ENCODE measurements at places on chromosomes 3 and 15.

- peak; percentile 9 for DNase-seq
Measured at GRCh38 chr3:188296761-188297612, 143.0 kb downstream of the LPP start.

DNA sequence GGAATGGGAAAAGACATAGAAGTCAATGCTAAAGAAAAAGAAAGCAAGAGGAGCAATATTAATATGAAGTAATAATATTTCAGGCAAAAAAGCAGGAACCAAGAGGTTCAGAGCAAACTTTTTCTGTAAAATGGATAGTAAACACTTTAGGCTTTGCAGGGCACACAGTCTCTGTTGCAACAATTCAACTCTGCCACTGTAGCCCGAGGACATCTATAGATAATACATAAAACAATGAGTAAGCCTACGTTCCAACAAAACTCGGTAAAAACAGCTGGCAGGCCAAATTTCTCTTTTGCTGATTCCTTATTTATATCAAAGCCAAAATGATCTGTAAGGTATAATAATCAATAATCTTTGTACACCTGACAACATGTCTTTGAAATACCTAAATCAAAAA is 56.8 kb downstream of the SMAD6 start:
- DNase-seq = no peak

- DNase-seq = no peak
Measured at GRCh38 chr3:44419923-44420650, 57.4 kb downstream of the ZNF445 start.

GRCh38 chr3:128714887-128715491 is 11.0 kb upstream of the RAB7A start:
- no peak for DNase-seq

DNA sequence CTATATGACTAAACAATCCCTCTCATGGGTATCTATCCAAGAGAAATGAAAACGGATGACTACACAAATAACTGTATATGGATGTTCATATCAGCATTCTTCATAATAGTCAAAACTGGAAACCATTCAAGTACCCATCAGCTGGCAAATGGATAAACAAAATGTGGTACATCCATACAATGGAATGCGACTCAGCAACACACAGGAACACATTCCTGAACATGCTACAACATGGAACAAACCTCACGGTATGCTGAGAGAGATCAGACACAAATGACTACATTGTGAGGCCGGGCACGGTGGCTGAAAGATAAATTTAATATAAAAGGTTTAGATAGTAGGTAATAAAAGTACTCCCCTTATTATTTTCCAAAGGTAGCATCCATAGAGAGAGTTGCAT is 42.6 kb downstream of the CCR4 start:
- no peak for DNase-seq

DNA sequence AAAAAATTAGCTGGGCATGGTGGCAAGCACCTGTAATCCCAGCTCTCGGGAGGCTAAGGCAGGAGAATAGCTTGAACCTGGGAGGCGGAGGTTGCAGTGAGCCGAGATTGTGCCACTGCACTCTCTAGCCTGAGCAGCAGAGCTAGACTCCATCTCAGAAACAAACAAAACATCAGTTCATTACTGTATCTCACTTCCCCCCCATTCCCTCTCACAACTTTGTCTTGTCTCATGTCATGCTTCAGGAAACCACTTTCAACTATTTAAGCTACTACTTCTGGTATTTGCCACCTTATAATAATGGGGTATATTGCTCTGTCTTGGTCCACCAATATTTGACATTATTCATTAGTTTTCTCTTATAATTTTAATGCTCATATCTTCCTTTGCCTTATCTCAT is 26.2 kb downstream of the PIK3CA start:
- no peak for DNase-seq

DNA sequence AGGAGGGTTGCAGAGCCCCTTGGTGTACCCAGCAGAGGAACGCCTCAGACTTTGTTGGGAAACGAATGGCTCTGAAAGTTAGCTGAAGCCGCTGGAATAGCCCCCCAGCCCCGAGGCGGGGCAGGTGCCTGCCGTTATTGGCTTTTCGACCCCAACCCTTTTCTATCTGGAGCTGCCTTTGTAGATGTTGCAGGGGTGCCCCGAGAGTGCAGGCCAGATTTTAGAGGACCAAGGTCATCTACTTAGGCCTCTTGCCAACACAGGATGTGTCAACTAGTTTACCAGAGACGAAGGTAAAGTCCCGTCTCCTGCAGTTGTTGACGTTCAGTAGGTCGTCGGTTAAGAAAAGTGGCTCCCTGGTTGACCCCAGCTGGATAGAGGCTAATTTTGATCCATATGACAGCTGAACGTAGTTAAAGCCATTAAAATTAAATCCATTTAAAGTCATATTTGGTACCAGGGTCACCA is 579 bp upstream of the UBE3A start:
- DNase-seq = peak; percentile 13

DNA sequence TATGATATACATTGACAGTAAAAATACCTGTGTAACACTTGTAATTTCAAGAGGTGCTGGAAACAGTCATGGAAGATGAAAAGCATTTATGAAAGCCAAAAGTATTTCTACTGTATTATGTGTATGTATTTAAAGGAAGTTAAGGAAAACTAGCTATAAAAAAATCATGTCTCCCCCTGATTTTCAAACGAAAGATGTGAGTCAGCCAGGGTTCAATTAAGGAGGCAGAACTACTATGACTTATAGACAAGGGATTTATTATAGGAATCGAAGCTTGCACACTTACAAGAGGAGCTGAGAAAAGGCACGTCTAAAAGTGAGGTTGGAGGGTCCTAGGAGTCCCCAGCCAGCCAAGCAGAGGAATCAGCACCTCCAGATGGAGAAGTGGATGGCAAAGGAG is 119.4 kb downstream of the SUCLG2 start:
- no peak for DNase-seq

- no peak for DNase-seq
Measured at GRCh38 chr15:73709686-73710085, 25.5 kb downstream of the CD276 start.
